ENCODE measurements at places on chromosomes 5 and 9.

- no peak for DNase-seq
- peaks cover 36% of the 10 kb centered on the region for H3K36me3 ChIP-seq
- no peak overlapping the region for H3K27ac ChIP-seq
- H3K4me3 ChIP-seq: no peak overlapping the region
Measured at GRCh38 chr5:81183811-81184748, 49.0 kb upstream of the CKMT2 start.

- H3K4me1 ChIP-seq: no peaks in the 10 kb centered on the region
- no peaks in the 10 kb centered on the region for H3K27me3 ChIP-seq
- no peaks in the 10 kb centered on the region for H3K36me3 ChIP-seq
- H3K4me3 ChIP-seq: no peak overlapping the region
- no peak overlapping the region for H3K27ac ChIP-seq
- DNase-seq: no peak
Measured at GRCh38 chr9:134014946-134015345, 10.3 kb upstream of the BRD3OS start.

DNA sequence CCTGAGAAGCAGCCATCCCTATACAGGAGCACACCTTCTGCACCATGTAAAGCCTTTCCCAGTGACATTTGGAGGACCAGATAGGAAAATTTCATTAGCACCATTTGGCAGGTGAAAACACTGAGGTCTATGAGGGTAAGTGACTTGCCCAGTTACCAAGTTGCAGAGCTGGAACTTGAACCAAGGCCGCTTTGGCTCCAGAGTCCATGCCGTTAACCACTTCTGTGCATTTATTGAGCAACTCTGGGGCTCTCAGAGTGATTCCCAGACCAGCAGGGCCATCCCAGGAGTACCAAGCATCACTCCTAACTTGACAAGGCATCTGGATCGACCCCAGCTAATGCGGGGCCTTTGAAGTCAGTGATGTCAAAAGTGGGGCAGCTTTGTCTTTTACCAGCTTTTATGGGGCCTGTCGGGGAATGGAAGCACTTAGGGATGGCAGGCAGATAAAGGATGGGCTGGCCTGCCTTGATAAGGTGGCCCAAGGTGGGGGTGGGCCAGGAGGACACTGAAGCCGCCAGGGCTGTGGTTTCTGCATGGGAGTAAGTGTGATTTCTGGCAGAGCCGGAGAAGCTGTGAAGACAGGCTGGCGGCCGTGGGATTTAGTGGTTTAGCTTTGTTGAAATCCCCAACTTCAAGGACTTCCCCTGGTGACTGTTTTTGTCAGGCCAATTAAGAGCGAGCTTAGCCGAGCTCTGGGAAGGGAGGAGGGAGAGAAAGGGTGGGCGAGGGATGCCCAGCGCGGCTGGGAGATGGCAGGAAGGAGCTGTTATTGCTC is 127.3 kb downstream of the MACROH2A1 start:
- H3K4me3 ChIP-seq: no peak overlapping the region
- DNase-seq: no peak
- no peaks in the 10 kb centered on the region for H3K4me1 ChIP-seq
- no peak overlapping the region for H3K27ac ChIP-seq
- H3K36me3 ChIP-seq: no peaks in the 10 kb centered on the region

GRCh38 chr5:1175015-1175414 is 26.4 kb upstream of the SLC6A19 start:
- no peaks in the 10 kb centered on the region for H3K36me3 ChIP-seq
- no peak overlapping the region for H3K27ac ChIP-seq
- H3K4me3 ChIP-seq: no peak overlapping the region
- DNase-seq: no peak

DNA sequence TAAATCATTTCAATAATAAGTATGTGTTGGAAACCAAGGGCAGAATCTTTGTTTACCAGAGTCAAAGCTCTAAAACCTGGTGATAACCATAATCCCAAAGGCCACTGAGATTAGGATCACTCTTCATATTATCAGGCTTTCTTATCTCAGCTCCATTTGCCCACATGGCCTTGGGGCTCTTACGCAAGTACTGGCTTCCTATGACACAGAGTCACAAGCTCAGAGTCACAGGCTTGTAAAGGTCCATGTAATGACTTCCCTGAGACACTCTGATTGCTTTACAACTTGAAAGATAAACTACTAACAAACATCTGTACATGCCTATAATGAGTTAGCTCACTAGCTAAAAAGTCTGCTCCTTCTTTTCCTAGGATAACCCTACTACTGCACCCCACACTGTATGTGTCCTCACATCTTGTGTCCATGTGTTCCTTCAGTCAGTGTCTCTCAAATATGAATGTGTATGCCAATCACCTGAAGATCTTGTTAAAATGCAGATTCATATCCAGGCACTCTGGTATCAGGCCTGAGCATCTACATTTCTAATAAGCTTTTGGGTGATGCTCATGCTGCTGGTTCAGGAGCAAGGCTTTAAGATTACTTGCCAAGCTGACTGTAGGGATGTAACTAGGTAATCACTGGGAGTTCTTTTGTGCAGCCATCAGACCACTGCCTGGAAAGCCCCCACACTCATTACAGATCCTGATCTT is 28.4 kb downstream of the SEMA6A start:
- no peaks in the 10 kb centered on the region for H3K36me3 ChIP-seq
- no peak overlapping the region for H3K4me3 ChIP-seq
- no peak for DNase-seq
- no peak overlapping the region for H3K27ac ChIP-seq
- no peaks in the 10 kb centered on the region for H3K4me1 ChIP-seq
- H3K27me3 ChIP-seq: no peaks in the 10 kb centered on the region

- H3K4me1 ChIP-seq: no peaks in the 10 kb centered on the region
- H3K4me3 ChIP-seq: no peak overlapping the region
- no peak overlapping the region for H3K27ac ChIP-seq
Measured at GRCh38 chr5:120463006-120463680, 957 bp upstream of the PRR16 start.

- no peak overlapping the region for H3K27ac ChIP-seq
- no peaks in the 10 kb centered on the region for H3K27me3 ChIP-seq
- H3K4me3 ChIP-seq: no peak overlapping the region
- no peaks in the 10 kb centered on the region for H3K4me1 ChIP-seq
Measured at GRCh38 chr5:159549046-159549445, 218.8 kb upstream of the IL12B start.

DNA sequence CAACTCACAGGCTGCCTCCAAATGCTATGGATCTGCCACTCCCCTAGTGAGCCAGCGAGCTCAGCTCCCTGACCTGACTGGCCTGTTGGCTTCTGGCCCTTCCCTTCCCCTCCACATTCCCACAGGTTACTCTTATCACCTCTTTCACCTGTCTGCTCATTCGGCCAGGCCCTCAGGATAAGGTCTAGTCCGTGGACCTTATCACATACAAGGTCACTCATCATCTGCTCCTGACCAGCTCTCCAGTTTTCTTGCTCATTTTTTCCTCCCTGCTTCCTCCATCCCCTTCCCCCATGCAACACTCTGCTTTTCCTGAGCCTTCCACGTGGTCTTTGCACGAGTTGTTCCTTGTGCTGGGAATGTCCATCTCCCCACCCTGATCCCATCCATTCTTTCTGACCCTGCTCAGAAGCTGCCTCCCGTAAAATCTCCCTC is 25.9 kb upstream of the NDST1 start:
- peaks cover 12% of the 10 kb centered on the region for H3K27me3 ChIP-seq
- no peaks in the 10 kb centered on the region for H3K36me3 ChIP-seq
- DNase-seq: no peak
- no peak overlapping the region for H3K27ac ChIP-seq
- H3K4me1 ChIP-seq: peaks cover 5% of the 10 kb centered on the region

- DNase-seq: peak; percentile 72
- peaks cover 6% of the 10 kb centered on the region for H3K36me3 ChIP-seq
- H3K4me3 ChIP-seq: peak overlapping the region; percentile 55
Measured at GRCh38 chr9:127905004-127905728, 5.8 kb upstream of the ST6GALNAC6 start.

DNA sequence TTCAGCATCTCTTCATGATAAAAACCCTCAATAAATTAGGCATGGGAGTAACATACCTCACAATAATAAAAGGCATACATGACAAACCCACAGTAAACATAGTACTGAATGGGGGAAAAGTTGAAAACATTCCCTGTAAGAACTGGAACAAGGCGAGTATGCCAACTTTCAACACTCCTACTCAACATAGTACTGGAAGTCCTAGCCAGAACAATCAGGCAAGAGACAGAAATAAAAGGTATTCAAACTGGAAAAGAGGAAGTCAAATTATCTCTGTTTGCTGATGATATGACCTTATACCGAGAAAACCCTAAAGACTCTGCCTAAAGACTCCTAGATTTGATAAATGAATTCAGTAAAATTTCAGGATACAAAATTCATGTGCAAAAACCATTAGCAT is 167.6 kb downstream of the TMEM38B start:
- no peak for DNase-seq
- no peaks in the 10 kb centered on the region for H3K27me3 ChIP-seq
- no peak overlapping the region for H3K27ac ChIP-seq
- no peaks in the 10 kb centered on the region for H3K4me1 ChIP-seq
- no peak overlapping the region for H3K4me3 ChIP-seq
- no peaks in the 10 kb centered on the region for H3K36me3 ChIP-seq

GRCh38 chr9:38765101-38765500 is 45.2 kb upstream of the FAM240B start:
- DNase-seq: no peak
- H3K4me3 ChIP-seq: no peak overlapping the region

GRCh38 chr5:129945028-129945427 is 40.8 kb downstream of the CHSY3 start:
- H3K27ac ChIP-seq: no peak overlapping the region
- no peaks in the 10 kb centered on the region for H3K4me1 ChIP-seq
- no peaks in the 10 kb centered on the region for H3K36me3 ChIP-seq
- no peaks in the 10 kb centered on the region for H3K27me3 ChIP-seq

DNA sequence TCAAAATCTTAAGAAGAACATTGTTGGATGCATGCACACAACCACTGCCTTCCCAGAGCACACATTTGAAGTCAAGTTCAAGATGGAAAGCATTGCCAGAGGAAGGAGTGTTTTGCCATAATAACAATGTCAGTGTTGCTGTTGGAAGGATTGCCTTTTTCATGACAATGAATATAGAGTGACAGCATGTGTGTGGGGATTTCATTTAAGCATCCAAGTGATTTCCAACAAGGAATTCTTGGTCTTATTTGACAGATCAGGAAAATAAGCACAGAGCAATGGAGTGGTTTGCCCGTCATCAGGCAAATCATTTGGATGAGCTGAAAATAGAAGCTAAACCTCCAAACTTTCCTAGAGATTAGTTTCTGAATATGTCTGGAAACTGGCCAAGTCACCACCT is 140.0 kb upstream of the RAI14 start:
- no peak overlapping the region for H3K4me3 ChIP-seq
- H3K27ac ChIP-seq: no peak overlapping the region
- DNase-seq: no peak
- no peaks in the 10 kb centered on the region for H3K4me1 ChIP-seq

GRCh38 chr5:55853041-55853670 is 2.0 kb downstream of the IL31RA start:
- H3K4me1 ChIP-seq: peaks cover 14% of the 10 kb centered on the region
- no peaks in the 10 kb centered on the region for H3K27me3 ChIP-seq
- no peak for DNase-seq

DNA sequence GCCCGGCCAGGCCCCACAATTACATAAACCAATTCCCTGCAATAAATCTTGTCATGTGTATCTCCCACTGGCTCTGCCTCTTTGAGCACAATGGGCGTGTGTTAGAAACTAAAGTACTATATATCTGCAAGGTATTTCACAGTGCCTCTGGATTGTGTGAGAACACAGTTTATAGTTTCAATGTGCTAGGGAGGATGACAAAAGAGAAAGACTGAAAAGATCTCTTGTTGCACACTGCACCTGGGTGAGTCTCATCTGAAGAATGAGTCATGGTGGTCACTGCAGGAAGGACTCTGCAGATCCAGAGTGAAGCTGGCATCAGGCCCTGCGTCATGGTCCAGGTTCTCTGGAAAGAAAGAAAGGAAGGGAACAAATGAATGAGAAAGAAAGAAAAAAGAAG is 20.7 kb upstream of the CTSV start:
- H3K36me3 ChIP-seq: no peaks in the 10 kb centered on the region
- H3K4me1 ChIP-seq: no peaks in the 10 kb centered on the region
- H3K4me3 ChIP-seq: no peak overlapping the region
- no peaks in the 10 kb centered on the region for H3K27me3 ChIP-seq

DNA sequence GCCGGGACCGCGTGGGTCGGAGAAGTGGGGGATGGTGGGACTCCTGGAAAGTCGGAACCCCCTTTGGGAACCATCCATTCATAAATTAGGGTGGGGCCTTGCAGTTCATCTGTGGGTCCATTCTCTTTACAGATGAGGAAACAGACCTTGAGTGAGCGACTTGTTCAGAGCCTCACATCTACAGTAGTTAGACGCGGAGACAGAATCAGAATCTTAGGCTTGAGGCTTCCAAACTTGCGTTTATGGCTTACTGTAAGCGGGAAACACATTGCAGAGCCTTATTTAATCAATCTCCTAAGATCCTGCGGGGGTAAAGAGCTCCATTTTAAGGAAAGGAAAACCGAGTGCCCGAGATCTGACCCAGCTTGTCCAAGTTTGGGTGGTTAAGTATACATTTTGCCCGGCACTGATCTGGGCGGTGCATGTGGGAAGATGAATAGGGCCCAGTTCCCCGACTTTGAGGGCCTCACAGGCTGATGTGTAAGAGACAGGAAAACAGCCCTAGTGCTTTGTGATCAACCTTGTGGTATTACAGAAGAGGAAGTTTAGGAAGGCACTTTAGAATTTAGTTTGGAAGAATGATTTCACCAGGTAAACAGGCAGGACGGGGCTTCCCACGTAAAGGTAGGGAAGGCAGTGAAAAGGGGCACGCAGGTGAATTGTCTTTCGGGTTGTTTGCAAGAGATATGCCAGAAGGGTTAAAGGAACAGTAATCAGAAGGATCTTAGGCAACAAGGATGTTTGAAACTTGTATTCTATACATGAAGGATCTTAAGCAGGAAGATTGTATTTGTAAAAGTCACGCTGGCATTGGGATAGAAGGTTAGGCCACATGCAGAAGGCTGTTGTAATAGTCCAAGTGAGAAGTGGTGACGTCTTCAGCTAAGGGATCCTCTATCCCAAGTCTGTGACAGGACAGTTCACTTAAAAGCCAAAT is 744 bp downstream of the TARS1 start:
- no peaks in the 10 kb centered on the region for H3K27me3 ChIP-seq
- H3K36me3 ChIP-seq: peaks cover 14% of the 10 kb centered on the region
- peaks cover 6% of the 10 kb centered on the region for H3K4me1 ChIP-seq
- DNase-seq: no peak
- peak overlapping the region; percentile 75 for H3K4me3 ChIP-seq

DNA sequence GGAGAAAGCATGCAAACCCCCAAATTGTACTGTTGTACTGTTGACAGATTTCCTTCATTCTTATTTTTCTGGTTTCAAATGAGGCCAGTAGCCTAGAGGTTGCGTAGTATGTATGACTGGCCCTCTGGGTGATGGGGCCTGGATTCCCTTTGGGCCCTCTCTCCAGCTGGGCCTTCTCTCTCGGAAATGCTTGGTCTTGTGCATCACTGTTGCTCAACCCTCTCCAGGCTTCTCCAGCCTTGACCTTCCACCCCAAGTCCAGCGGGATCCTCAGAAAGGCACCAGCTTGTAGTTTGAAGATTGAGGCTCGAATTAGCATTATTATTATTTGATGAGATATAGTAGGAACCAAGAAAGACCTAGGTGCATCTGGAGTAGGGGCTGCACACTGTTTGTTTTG is 87.0 kb downstream of the ANGPTL2 start:
- H3K27me3 ChIP-seq: no peaks in the 10 kb centered on the region
- H3K36me3 ChIP-seq: no peaks in the 10 kb centered on the region
- no peak for DNase-seq
- H3K4me1 ChIP-seq: no peaks in the 10 kb centered on the region
- H3K4me3 ChIP-seq: no peak overlapping the region

GRCh38 chr5:14172149-14172795 is 29.1 kb downstream of the TRIO start:
- H3K36me3 ChIP-seq: no peaks in the 10 kb centered on the region
- H3K27me3 ChIP-seq: no peaks in the 10 kb centered on the region
- DNase-seq: no peak
- H3K27ac ChIP-seq: no peak overlapping the region
